ENCODE measurements at places on chromosomes 3 and 15. TPM values are rescaled to one million over a fixed set of nuclear protein-coding genes. Genes with fewer than 3 reads are reported as not detected.

DNA sequence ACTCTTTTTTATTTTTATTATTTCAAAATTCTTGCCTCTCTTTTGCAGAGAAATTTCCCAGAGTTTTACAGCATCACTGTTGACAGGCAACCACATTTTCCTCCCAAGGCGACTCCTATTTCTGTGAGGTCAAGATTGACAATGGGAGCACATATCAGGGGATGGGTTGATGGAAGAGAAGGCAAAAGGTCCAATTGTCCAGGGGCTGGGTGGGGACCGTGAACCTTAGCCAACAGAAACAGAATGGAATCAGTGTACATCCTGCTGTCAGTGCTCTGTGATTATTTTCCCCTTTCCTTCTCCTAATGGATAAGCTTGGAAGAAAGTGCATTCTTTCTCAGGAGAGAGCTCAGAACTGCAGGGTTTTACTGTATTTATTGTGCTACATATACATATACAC lies 42.4 kb downstream of the CNTN6 start:
- DNase-seq = no peak

DNA sequence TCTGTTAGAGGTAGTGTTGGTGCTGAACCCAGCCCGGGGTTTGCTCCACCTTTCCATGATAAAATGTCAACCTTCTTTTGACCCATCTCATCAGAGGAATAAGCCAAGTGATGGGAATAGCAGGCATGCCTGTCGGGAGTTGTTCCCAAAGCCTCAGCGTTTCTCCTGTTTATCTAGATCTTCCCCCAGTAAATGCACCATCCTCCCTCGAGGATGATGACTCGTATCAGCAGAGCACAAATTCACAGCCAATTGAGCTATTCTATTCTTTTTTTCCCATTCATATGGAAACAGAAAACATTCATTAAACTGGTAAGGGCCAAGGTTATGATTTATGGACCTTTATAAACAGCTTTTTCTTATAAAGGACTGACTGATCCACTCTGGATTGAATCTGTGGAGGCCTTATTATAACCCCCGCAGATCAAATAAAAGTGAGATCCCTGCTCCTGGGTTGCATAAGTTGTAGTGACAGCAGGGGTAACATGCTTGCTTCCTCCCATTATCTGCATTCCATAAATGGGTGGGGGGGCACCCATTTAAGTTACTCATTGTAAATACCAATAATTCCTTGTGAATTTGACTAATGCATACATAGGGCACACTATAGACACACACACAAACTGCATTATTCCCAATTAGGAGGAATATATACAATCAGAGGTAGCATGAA lies 207.3 kb downstream of the PLCL2 start:
- no peak for DNase-seq

GRCh38 chr3:59772416-59773408 lies 722.9 kb upstream of the CFAP20DC start:
- DNase-seq = peak; percentile 68

- peak; percentile 42 for DNase-seq
Observed at GRCh38 chr3:149245738-149246451, 24.3 kb upstream of the CP start.

DNA sequence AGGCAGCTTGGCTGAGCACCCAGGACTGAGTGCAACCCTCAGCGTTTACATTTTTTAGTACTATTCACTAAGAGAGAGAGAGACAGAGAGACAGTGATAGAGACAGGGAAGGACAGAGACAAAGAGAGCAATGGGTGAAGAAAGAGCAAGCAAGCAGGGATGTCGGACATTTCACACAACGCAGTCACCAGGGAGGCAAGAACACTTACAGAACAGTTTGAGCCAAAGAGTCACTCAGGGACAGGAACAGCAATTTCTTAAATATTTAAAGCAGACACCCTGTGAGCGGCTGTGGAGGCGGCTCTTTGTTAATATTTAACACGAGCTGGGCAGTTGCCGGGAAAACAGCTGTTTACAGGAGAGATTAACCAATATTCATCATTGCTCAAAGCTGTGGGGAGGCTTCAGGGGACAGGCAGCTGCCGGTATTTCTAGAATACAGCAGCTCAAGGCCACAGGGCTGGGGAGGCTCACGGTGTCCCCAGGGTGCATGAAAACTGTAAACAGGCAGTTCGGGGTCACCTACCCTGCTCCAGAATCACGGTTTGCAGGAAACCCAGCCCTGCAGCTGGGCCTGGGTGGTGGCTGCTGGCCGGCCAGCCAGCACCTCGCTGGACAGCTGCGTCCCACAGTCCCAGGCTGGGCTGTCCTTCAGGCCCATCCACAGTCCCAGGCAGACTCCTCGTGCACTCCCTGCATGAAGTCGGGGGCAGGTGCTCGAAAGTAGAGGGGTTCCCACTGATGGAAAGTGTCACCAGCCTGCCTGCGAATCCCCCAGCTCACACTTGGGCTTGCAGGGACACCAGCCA lies 38.8 kb upstream of the PCSK6 start:
- DNase-seq = no peak

- no peak for DNase-seq
Observed at GRCh38 chr3:58570851-58571250, 6.3 kb downstream of the FAM107A start.

- no peak for DNase-seq
Observed at GRCh38 chr15:58736018-58736643, 13.4 kb downstream of the ADAM10 start.

GRCh38 chr3:175329373-175329772 lies 470.2 kb downstream of the NAALADL2 start:
- no peak for DNase-seq

DNA sequence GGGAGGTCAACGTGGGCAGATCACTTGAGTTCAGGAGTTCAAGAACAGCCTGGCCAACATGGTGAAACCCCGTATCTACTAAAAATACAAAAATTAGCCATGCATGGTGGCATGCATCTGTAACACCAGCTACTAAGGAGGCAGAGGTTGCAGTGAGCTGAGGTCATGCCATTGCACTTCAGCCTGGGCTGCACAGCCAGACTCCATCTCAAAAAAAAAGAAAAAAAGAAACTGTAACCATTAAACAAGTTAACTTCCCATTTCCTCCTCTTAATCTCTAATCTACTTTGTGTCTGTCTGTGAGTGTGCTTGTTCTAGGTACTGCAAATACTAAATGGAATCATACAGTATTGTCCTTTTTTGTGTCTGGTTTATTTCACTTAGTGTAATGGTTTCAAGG lies 2.7 kb downstream of the RBM6 start:
- no peak for DNase-seq

The SLC9C1 gene
- not detected for total RNA-seq

The CAPN3 gene
- 8.7 TPM for total RNA-seq

Data from CD4-positive, alpha-beta T cell (primary cell).